EH (cell line): ENCODE measurements at places on chromosomes 4 and X.
A peak's percentile ranks its signal among the peaks of the same experiment; 100 is the strongest.

DNA sequence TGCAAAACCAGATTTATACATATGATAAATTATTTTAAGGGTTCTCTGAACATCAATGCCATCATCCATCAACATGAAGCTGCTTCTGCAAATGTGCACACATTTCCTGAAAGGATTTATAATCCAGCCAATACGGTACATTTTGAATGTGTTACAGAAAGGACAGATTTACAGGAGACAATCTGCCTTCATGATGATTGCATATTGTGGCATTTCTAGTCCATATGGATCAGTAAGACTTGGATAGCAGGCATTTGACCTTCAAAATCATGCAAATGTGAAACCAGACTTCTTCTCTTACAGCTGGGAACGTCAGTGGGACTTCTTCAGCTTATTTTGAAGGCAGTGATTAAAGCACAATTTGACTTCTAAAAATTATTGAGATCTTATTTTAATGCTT is 217.3 kb upstream of the GK2 start:
- no peak for DNase-seq

DNA sequence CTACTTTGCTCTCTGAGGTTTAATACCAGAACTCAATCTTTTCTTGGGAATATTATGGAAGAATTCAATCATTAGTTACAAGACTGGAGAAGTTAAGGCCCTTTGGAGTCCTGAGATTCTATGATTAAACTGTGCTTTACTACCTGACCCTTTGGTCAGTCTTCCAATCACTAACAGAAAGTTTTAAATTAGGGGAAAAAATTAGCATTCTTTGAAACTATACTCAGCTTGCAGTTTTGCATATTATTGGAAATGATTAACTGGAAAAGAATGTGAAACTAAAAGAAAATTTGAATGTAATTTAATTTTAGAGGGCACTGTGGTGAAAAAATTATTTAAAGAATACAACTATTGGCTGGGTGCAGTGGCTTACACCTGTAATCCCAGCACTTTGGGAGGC is 18.7 kb upstream of the GPR34 start:
- peak; percentile 21 for DNase-seq

DNA sequence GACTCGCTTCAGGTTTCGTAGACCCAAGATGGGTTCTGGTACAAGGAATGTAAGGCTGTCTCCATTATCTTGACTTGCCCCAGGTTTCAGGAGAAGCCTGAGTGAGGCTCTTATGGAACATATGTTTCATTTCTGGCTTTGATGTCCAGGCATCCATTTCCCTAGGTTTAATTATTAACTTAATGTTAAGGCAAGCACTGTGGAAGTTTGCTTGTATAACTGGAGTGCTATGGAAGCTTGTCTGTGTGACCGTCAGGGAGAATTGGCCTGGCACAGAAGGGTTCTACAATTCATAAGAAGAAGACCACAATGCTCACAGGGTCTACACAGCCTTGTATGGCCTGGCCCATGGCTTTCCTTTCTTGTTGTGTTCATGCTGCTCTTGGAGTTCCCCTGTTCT is 47.2 kb upstream of the PPP1R2C start:
- DNase-seq: no peak

GRCh38 chr4:51858605-51859202 is 15.8 kb downstream of the DCUN1D4 start:
- peak; percentile 5 for DNase-seq

DNA sequence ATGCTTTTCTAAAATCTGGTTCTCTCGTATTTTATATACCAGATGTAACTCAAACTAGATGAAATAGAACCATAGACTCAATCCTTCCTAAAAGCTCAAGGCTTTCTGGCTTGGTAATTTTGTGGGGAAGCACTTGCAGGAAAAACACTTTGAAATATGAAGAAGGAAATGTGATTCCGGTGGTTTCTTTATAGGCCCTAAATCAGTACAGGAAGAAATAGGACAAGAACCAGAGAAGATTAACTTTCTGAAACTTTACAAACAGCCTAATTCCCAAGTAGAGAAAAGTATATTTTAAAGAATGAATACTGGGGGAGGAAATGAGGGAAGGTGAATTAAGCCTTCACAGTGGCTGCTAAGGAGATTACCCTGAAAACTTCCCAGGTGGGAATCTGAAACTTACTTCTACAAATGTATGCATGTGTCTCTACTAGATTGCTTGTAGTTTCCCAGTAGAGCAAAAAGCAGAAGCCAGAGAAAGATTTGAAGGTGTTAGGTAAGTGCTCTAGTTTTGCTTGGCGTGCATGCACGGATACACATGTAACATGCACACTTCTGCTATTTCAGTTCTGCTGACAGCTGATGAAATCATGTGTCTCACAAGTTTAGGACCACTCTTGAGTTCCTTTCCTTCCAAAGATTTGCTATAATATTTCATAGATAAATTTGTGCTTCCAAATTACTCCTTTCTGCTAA is 92.1 kb downstream of the AFF1 start:
- DNase-seq: no peak

DNA sequence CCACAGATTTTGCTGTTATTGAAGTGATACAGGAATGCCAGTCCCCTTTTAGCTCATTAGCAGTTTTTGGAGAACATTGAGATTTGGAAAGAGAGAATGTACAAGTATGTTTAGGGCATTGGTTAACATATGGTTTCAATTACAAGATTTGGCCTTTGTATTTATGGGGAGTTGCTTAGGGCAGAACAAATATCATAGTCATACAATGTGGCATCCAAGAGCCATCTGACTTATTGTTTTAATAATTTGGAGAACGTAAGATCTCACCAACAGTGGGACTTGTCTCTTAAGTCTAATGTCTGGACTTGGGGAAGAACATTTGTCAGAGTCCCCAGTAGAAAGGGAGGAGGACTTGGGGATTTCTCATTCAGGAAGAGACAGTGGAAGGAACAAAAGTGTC is 166.1 kb downstream of the STK32B start:
- peak; percentile 79 for DNase-seq

DNA sequence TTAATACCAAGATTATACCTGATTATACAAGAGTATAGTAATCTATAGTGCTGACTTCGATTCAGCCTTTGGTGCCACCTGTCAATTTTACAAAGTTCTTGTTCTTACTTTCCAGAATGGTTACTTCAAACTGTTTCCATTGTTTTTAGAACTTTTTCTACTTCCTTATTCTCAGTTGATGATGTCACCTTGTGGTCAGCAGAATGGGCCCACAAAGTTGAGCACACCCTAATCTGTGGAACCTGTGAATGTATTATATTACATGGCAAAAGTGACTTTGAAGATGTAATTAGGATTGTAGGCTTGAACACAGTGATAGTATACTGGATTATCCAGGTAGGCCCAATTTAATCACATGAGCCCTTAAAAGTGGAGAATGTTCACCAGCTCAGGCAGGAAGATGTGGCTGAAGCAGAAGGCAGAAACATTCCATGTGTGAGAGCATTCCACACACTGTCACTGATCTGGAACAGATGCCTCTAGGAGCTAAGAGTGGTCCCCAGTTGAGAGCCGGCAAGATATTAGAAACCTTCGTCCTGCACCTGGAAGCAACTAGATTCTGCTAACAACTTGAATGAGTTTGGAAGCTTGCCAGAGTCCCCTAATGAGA is 6.3 kb upstream of the SGMS2 start:
- DNase-seq: peak; percentile 32

GRCh38 chr4:147103403-147103946 is 157.8 kb upstream of the TTC29 start:
- peak; percentile 99 for DNase-seq

GRCh38 chrX:109475174-109475891 is 6.6 kb downstream of the GUCY2F start:
- peak; percentile 38 for DNase-seq

DNA sequence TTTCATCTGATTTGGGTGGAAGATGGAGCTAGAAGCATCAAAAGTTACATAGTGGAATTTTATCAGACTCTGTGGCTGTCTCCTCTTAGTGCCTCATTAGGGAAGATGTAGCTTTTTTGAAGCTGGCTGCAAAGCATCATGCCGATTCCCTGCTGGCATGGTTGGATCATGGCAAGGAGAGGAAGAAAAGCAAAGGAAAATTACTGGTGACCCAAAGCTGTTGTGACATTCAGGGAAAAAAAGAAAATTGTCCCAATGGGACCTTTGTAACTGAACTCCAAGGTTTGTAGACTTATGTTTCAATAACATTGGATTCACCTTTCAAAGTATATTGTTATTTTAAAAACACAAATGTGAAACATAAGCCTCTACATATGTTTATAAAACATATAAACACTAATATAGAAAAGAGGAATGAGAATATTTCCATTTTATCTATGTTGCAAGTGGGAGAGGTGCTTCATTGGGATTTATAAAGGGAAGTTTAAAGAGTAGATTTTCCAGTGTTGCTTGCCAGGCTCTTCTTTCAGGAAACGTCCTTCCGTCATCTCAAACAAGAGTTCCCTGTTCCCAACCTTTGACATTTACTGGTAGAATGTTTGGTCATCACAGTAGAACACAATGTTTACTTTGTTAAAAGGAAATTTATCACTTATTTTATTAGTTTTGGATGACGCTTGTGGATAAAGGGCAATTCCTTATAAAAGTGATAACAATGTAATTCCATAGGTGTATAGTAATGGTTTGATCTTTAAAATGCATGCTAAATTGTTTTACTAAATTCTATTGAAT is 190.1 kb upstream of the GPRIN3 start:
- no peak for DNase-seq

DNA sequence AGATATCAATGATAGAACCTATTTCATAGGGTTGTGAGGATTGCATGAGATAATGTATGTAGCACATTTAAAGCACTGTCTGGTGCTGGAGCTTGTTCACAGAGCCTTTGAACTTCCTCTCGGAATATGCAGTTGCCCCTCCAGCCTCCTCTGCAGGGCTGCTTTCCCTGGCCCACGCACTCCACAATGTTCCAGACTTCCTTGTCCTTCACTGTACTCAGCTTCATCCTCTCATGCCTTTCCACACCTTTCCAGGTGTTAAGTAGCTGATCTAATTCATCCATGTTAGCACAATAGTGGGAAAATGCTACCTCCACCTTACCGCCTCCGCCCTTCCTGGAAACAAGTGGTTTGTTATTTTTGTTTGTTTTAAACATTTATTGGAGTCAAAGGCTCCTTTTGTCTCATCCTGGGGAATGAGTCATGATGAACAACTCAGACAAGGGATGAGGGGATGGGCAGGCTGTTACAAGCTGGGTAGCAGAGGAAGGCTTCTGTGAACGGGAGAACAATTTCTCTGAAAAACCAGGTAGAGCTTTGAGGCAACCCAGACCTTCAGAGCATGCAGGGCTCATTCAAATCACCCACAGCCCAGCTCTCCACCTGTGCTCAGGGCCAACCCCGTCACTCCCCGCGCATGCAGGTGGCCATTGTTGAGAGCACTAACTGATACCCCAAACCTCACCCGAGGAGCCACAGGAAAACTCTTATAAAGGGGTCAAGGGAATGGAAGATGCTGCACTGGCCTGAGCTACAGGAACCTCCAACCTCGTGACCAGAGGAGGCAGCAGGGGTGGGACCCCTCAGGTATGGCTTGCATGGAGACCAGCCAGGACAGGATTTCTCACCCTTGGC is 84.9 kb upstream of the TBL1X start:
- peak; percentile 58 for DNase-seq

GRCh38 chrX:56764153-56764974 is 35.3 kb downstream of the NBDY start:
- peak; percentile 74 for DNase-seq

DNA sequence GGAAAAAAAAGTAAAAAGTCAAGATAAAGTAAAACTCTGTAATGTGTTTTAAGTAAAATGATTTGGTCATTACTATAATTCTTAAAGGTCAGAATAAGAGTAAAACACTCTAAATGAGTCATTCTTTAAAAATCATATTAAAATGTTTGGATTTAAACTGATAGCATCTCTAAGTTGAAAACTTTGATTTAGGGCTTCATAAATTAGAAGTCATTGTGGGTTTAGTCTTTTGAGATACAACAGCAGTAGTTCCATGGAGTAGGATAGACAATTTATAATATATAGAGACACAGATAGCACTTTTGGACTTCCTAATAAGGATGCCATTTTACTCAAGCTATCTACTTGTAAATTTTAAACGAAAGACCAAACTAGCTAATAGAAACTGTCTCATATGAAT is 77.1 kb upstream of the PABPC4L start:
- DNase-seq: peak; percentile 93

DNA sequence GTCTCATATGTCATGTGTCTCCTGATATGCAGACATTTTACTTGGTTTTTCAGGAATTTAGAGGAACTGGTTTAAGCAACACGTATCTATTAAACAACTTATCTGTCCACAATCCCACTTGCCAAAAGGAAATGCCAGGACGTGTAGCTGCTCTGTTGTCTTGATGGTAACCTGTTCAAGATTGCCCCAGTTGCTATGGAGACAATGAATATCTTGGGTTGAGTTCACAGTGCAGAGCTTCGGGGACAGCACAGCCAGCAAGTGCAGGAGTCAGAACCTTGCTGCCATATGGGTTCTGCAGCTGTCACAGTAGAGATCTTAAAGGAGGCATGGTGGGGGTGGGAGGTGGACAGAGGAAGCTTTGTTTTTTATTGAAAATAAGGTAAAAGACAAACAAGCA is 28.7 kb upstream of the FAM9B start:
- DNase-seq: no peak

DNA sequence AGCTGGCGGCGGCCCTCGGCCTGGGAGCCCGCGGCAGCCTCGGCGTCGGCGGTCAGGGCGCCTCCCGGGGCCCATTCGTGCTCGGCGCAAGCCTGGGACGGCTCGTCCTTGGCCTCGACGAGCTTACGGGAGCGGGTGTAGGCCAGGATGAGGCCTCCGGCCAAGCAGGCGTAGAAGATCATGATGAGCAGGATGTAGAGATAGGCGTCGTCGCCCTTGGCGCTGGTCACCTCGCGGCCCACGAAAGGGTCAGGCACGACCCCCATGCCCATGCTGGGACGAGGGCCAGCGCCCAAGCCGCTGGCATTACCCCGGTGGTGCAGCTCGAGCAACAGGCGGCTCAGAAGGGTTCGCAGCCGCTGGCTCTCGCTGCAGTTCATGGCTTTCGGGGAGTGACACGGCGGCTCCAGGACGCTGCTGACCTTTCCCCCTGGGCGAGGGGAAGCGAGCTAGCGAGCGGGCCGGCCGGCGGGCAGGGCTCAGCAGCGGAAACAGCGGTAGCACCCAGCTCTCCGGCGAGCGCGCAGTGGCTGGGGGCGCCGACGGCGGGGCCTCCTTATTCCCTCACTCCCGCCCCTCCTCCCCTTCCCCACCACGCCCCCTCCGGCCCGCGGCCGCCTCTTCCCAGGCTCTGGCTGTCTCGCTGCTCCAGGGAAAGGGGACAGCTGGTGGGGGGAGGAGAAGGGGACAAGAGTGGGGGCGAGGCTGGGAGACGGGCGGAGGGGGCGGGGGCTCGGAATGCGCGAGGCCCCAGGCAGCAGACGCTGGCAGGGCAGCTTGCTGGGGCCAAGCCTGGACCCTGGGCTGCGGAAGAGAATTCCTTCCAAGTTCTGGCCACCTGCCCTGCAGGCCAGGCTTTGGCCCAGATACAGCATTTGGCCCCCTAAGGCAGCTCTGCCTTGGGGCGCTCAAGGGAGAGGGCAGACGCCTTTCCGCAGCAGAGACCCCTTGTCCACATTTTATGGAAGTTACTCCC is at the start of gene KCNE5:
KCNE5 (minus strand) TSS at position 532 of the 976 bp plus-strand sequence; CDS start at position 380, 152 bp downstream.
- DNase-seq: no peak

GRCh38 chrX:49269767-49270248 is at the start of gene PPP1R3F:
Gene PPP1R3F, plus strand, starts transcription at chrX:49269793. Its CDS starts 77 bp downstream, at chrX:49269870.
- DNase-seq: no peak

- DNase-seq: no peak
These were observed 9.3 kb upstream of the RGS12 start for GRCh38 chr4:3283483-3283882.

GRCh38 chr4:93960450-93960849 is 131.9 kb downstream of the ATOH1 start:
- no peak for DNase-seq

GRCh38 chr4:37757761-37758160 is 68.7 kb upstream of the PGM2 start:
- no peak for DNase-seq
